ENCODE measurements at places on chromosomes 7 and 10.

GRCh38 chr7:69129951-69130350 is 468.3 kb upstream of the AUTS2 start:
- no peak for DNase-seq

- no peak for DNase-seq
These were observed 85.3 kb upstream of the CCDC6 start for GRCh38 chr10:59991661-59992060.

- no peak for DNase-seq
These were observed 18.8 kb downstream of the MYO3A start for GRCh38 chr10:25952857-25953256.

DNA sequence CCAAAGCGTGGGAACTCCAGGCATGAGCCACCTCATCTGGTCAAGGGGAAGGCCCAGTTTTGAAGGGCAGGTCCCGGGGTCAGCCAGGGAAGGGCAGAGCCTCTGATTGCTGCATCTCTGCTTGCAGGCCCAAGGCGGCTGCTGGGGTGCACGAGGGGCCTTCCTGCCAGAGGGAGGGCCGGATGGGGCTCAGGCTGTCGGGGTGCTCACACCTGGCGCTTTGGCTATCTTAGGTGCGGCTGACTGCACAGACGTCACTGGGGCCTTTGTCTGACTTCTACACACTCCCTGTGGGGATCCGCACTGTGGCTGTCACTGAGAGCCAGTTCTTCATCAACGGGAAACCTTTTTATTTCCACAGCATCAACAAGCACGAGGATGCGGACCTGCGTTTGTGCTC is 68.7 kb downstream of the ZNF727 start:
- DNase-seq = no peak

GRCh38 chr10:102819054-102819453 is 18.2 kb downstream of the CYP17A1 start:
- DNase-seq = no peak

DNA sequence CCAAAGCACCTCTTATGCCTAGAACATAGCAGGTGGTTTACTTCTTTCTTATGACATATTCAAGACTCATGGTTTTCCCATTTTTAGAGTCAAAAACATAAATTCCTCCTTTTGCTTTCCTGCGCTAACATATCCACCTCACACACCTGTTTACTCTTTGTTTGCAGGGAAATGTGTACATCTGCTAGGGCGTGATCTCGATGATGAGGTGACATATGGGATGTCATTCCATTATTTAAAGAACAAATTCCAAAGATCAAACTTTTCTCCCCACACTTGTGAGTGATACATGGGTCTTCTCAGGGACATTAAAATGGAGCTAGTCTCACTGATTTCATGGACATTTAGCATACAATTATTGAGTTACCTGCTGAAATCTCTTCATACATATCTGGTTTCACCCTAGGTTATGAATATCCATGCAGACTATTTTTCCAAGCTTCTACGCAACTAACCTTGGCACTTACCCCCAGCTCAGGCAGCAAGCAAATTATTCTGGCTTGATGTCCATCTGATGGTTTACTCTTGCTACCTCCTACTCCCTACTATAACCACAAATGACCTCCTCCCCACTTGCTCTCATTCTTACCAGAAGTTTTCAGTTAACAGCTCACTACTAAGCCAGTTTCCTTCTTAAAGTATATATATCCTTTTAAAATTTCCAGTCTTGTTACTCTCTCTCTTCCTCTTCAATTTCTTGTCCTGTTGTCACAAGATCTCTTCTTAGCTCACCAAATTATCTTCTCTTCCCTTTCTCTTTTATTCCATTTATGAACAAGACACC is 208.5 kb downstream of the RNLS start:
- DNase-seq = no peak

DNA sequence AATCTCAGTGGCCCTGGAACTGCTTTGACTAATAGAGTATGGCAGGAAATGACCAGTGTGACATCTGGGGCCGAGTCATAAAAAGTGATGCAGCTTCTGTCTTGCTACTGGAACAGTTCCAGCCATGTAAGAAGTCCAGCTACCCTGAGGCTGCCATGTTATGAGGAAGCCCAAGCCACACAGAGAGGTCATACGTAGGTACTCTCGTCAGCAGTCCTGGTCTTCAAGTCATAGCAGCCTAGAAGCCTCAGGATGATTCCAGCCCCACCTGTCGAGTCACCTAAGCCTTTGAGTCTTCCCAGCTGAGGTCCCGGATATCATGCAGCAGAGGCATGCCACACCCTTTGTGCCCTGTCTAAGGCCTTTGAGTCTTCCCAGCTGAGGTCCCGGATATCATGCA is 92.1 kb downstream of the PPP1R3C start:
- no peak for DNase-seq

- no peak for DNase-seq
These were observed 121.6 kb downstream of the EGFR start for GRCh38 chr7:55140221-55140940.
